ENCODE measurements at places on chromosomes 5 and 9. TPM values are rescaled to one million over a fixed set of nuclear protein-coding genes. Genes with fewer than 3 reads are reported as not detected.

GRCh38 chr9:104280711-104281110 is 186.6 kb downstream of the SMC2 start:
- DNase-seq: no peak

- no peak for DNase-seq
Observed at GRCh38 chr9:35703906-35704672, 14.4 kb upstream of the TPM2 start.

- DNase-seq: no peak
Observed at GRCh38 chr9:108609227-108609896, 246.4 kb downstream of the ACTL7B start.

Gene LIX1
- total RNA-seq: not detected

Gene UGT3A1
- 0.21 TPM for total RNA-seq

- DNase-seq: peak; percentile 58
Observed at GRCh38 chr5:57302164-57302563, 128.3 kb downstream of the GPBP1 start.

DNA sequence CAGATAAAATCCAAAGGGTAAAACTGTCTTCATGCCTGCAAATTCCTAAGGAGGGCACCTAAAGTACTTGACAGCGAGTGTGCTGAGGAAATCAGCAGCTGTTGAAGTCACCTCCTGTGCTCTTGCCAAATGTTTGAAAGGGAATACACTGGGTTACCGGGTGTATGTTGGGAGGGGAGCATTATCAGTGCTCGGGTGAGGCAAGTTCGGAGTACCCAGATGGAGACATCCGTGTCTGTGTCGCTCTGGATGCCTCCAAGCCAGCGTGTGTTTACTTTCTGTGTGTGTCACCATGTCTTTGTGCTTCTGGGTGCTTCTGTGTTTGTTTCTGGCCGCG is 727 bp upstream of the ADRB2 start:
- no peak for DNase-seq

Gene EIF4EBP3
- total RNA-seq: 6.4 TPM

DNA sequence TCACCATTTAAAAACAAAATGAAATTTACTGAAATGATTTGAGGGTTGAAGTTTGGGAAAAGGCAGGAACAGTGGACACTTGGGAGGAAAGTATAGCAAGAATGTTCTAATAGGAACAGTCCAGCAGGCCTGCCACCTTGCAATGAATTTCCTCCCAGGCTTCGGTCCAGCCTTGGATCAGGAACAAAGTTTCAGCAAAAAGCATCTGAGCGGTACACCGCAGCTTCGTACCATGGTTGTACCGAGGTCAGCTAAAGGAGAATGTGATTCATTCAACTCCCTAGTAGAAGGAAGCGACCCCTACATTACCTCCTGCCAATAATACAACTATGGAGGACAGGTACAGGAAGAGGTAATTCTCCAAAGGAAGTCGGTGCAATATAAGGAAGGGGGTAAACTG is 111.4 kb downstream of the ENC1 start:
- no peak for DNase-seq

DNA sequence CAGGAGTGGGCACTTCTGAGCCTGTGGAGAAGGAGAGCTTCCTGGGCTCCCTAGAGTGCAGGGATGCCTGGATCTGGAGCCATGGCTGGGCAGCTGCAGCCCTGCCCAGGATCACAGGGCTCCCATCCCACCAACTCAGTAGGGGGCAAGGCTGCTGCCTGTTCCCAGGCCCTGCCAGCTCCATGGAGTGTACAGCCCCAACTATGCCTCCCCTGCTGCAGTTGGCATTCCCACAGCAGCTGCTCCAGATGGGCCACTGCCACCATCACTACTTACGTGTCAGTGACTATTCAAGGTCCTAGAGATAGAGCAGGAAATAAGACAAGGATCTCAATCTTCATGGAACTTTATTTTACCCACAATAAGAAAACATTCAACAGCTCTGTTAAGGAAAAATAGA is 107.1 kb upstream of the TNPO1 start:
- DNase-seq: no peak

DNA sequence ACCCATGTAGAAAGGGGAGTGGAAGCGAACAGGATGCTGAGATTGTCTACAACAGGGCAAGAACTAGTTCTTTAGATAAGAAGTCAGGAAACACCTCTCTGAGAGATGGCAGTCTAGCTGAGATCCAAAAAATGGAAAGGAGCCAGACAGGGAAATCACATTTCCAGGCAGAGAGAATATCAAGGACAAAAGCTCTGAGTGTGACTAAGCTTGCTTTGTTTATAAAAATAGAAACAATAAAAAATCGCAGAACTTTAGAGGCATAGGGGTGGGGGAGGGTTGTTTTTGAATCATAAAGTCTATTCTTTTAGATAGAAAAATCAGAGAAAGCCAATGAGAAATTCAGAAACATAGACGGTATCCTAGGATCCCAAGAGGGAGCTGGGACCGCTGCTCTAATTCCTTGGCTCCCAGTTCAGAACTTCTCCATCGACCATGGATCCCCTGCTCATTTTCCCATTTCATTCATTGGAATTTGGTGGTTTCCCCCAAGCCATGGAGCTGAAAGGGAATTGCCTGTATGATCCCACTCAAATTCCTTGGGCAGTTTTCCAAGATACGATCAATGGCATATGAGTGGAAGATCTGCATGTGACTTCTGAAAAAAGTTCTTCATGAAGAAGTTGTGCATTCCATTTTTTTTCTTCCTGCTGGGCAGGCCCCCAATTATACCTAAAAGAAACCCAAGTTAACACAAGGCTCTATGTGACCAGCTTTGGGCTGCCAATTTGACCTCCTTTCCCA is 182.0 kb downstream of the GRIA1 start:
- no peak for DNase-seq

- DNase-seq: no peak
Observed at GRCh38 chr5:135951257-135951656, 3.5 kb downstream of the LECT2 start.

Gene TAF11L5
- not detected for total RNA-seq

DNA sequence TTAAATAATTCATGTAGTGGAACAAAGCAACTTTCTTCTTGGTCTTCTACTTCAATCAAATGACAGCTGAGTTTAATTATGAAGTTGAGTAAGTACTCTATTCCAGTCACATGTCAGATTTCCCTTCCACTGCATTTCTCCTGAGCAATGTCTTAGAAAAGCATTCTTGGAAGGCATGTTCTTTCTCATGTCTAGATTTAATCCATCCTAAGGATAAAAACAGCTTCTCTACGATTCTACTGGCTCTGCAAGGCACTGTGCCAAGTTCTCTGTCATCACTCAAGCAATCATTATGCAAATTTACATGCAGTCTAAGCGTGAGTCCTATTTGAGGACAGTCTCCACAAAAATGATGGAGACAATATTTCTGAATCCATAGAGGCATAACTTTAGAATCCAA is 142.4 kb downstream of the YIPF5 start:
- no peak for DNase-seq

Gene DEPDC1B
- total RNA-seq: 10.6 TPM

DNA sequence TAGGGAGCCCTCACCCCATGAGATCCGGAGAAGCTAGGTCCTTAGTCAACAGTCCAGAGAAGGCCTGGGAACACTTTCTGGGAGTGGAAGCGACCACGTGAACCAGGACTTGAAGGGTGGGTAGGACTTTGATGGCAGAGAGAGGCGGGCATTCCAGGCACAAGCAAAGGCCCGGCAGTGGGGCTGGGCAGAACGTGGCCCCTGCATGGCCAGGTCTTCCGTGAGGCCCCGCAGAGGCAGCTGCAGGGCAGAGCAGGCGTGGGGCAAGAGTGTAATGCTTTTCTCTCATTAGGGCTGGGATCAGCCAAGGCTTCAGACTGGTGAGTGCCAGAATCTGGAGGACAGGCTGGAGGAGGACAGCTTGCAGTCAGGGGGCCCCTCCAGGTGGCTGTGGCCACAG is 184.1 kb downstream of the PAX5 start:
- no peak for DNase-seq

- DNase-seq: no peak
Observed at GRCh38 chr9:107299437-107299836, 16.4 kb downstream of the RAD23B start.

GRCh38 chr5:3511519-3511918 is 84.1 kb upstream of the IRX1 start:
- no peak for DNase-seq

DNA sequence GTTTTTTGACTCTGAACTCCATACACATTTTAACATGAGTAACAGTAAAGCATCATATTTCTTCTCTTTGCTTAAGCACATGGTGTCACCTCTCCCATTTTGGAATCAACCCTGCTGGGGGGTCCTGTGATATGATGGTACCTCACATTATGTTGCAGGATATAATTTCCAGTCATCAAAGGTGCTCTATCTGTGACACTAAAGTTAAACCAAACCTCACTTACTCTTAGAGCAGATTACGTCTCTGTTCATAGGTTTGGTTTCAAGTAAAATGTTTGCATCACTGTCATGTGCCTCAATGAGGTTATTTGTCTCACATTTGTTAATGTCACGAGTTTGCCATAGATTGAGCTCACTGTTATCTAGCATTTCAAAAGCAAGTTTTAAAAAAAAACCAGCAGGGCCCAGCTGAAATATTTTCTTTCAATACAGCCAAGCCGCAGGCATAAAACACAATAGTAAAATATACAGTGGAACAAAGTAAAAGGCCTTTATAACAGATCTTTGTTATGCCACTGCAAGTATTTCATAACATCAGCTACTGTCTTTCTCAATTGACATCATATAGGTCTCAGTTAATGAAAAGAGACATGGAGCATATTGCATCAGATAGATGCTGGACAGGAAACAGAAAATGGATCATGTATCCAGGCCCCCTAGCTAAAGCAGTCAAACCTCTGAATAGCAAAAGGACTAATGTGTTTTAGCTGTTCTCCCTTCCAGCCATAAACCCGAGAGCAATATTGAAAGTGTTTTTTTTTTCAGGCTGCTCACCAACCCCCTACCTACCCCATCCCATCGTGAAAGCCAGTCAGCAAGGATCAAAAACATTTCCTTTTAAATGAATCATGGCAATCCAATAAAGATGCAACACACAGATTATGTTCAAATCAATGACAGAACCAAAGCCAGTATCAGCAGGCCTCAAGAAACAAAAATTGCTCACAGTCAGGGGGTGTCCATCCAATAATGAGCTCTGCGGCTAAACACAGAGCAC is 182.1 kb upstream of the ITGA1 start:
- DNase-seq: no peak

Gene SAPCD2
- 5.3 TPM for total RNA-seq

Gene SVEP1
- 1.6 TPM for total RNA-seq

- no peak for DNase-seq
Observed at GRCh38 chr9:82161876-82162275, 173.3 kb downstream of the SPATA31D1 start.

Gene PDZD2
- total RNA-seq: 6.7 TPM

DNA sequence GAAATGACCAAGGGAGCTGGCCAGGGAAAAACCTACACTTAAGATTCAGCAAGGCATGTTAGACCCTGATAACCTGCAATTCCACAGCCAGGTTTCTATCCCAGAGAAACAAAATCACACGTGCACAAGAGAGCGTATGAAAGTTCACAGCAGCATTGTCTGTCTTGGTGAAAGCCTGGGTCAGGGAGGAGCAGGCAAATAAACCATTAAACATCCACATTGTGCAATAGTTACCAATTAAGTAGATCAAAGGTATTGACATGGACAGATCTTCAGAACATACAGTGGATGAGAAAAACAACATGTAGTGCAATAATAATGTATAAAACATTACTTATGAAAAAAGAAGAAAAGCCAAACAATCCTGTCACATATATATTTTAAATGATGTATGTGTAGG is 15.9 kb upstream of the GPX3 start:
- DNase-seq: no peak

- no peak for DNase-seq
Observed at GRCh38 chr9:123866497-123866896, 63.4 kb downstream of the DENND1A start.

GRCh38 chr9:73595036-73595545 is 443.4 kb downstream of the ANXA1 start:
- no peak for DNase-seq

DNA sequence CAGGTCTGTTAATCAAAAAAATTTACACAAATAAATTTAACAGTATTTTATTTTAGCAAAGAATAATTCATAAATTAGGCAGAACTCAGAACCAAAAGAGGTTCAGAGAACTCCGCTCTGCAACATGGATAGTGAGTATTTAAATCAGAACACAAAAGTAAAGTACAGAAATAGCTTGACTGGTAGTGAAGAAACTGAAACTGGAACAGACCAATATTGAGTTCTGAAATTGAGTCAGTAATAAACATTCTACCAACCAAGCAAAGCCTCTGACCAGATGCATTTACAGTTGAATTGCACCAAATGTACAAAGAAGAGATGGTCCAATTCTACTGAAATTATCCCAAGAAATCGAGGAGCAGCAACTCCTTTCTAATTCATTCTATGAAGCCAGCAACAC is 1542.8 kb downstream of the EFNA5 start:
- no peak for DNase-seq

DNA sequence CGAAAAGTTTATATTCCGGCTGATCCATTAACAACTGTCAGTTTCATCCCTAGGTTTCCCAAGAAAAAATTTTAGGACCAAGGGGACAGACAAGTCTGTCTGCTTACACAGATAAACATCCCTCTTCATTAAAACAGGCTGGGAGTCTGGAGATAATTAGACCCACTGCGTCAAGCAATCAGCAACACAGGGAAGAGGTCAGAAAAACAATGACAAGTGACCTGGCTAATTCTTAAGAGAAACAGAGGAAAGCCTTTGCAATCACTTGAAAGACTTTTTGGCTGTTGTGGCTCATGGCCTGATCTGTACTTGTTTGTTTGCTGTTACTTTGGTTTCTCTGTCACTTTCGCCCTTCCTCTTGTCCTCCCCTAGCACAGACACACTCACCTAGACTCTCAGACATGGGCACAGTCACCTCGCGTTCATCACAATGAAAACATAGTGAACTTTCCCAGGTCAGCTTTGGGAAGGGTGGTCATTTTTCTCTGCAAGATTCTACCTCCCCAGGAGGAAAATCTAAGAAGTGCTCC is 2.9 kb upstream of the CCDC192 start:
- no peak for DNase-seq

GRCh38 chr9:89634995-89635742 is 30.4 kb downstream of the GADD45G start:
- DNase-seq: peak; percentile 61

GRCh38 chr5:80468131-80468530 is 19.8 kb upstream of the FAM151B start:
- DNase-seq: no peak

Gene DNAJC25
- 8.1 TPM for total RNA-seq

GRCh38 chr5:34686762-34687268 is 30.7 kb downstream of the RAI14 start:
- peak; percentile 100 for DNase-seq

GRCh38 chr9:91477106-91477505 is 53.5 kb upstream of the NFIL3 start:
- no peak for DNase-seq

Gene GBGT1
- total RNA-seq: 12.4 TPM

DNA sequence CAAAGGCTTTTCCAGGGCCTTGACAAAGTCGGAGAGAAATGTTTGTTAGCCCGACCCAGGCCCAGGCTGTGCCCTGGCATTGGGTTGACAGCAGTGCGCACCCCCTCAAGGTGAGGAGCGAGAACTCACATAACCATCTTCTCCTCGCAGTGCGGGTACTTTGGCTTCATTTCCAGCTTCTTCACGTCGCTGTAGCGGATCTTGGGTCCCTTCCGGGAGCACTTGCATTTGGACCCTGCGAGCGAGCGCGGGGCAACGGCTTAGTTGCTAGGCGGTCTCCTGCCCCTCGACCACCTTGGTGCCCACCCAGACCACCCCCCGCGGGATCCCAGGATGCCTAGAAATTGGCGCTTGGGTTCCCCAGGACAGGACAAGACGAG is 496 bp downstream of the CXCL14 start:
- no peak for DNase-seq

Gene ALG2
- 54.1 TPM for total RNA-seq

All from kidney epithelial cell (primary cell).